ENCODE measurements at places on chromosomes 16 and 17.

DNA sequence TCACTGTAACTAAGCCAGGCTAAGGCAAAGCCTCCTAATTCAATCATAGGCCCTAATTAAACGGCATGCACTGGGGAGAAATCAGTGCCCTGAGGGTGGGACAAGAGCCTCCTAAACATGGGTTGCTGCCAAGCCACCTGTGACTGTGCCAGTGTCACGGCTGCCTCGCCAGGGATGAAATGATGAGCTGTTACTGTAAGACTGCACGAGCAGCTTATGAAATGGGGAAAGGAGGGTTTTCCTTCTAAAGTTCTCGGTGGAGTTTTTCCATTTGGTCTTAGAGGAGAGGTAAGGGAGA lies 12.7 kb downstream of the TMEM11 start:
- DNase-seq = no peak

GRCh38 chr17:70945386-70945785 lies 776.1 kb downstream of the KCNJ2 start:
- no peak for DNase-seq

DNA sequence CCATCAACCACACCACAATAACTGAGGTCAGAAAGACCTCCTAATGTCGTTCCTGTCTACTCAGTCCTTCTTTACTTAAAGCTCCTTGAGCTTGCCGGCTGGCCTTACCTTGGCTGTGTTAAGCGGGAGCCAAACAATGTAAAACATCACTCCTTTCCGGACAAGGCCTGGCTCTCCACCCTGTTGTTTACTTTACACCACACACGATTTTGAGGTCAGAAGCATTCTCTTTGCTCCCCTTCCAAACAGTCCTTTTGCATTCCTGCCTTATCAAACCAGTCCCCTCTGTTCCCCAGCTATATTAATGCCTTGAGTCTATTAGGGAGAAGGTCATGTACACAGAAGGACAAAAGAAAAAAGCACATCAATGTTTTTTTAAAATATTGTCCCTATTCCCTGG lies 19.3 kb upstream of the SHISA6 start:
- DNase-seq = no peak

DNA sequence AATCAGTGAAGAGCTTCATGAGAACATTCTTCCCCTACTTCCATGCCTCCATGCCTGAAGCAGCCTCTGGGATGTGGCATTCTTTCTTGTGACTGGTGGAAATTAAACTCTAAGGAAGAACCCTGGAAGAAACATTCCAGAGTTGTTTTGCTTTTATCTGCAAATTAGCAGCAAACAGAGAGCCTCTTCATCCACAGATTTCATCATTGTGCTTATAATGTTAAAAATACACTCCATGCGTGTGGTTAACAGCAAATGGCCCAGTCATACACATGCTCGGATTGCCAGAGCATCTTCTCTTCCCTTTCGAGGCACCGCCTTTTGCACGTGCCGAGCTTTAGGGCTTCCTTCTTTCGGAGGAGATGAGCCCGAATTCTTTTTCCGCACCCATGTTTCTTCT lies 411.3 kb downstream of the SNX29 start:
- no peak for DNase-seq
